Bone marrow (tissue), 2 donors: ENCODE measurements at places on chromosomes 2 and 18.

DNA sequence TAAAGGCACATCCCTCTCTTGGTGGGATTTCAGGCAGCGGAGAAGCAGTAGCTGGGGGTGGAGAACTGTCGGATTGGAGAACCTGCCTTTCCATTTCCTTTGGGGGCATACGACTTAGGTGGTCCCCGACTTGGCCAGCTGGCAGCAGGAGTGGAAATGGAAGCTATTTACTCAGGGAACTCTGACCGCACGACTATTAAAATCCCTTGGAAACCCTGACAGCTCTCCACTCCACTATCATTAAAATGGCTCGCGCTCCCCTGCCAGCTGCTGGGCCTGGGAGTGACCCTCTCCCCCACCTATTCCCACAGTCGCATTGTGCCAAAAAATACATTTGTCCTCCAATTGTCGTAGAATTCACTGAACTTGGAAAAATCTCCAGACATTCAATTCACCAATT, 77.7 kb upstream of the APCDD1 start:
- DNase-seq: no peak

DNA sequence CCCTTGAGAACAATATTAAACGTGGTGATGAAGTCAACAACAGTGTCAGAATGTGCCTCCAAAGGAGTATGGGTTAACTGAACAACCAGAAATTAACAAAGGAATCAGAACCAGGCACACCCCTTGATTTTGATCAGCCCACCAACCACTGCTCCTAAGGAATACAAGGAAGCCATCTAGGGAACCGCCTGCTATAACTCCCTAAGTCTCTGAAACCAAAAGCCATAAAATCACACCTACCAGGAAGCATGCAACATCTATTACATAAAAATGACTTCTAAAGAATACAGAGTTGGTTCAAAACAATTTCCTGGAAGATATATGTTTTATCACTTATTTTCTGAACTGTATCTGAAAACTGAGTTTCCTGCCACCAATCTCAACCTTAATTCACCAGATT, 360.0 kb downstream of the EPHA4 start:
- no peak for DNase-seq

DNA sequence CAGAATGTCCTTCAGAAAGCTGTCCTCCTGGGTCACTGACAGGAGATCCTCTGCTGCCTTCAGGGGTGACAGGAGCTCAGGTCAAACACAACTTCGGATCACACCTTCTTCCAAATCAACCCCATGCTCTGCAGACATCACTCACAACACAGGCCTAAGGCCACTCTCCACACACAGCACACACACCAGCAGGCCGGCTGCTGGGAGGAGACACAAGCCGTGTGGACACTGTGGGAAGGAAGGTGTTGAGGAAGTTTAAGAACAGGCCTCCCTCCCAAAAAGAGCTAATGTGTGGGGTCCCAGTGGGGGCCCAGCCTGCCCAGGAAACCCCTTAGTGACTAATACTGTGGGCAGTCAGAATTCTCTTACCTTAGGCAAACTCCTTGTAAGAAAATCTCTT, 290.3 kb upstream of the ID2 start:
- DNase-seq: no peak

DNA sequence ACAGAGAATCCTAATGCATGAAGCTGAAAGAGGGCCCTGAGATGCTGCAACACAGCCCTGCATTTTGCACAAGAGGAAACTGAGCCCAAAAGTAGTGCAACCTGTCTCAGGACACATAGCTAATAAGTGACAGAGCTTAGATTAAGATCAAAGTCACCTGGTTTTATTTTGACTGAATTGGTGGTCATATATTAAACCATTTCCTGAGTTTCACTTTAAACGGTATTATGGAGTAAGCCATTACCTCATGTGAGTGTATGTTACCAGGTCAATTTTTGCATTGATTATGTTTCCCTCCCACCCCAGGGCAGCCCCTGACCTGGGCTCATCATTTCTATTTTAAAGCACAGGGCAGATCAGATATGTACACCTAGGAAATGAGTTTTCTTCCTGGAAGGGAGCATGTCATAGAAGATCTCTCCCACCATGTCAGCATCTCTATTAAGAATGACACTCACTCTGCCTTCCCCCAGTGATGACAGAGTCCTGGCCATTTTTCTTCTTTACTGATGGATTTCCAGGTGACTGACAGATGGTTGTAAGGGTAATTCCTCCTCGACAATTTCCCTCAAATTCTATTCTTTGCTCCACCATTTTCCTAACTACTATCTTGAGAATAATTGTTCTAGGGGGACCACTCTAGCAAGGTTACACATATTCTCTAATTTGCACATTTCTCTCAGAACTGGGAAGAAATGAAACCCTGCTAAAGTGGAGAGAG, 441.3 kb upstream of the SLC14A2 start:
- DNase-seq: no peak

DNA sequence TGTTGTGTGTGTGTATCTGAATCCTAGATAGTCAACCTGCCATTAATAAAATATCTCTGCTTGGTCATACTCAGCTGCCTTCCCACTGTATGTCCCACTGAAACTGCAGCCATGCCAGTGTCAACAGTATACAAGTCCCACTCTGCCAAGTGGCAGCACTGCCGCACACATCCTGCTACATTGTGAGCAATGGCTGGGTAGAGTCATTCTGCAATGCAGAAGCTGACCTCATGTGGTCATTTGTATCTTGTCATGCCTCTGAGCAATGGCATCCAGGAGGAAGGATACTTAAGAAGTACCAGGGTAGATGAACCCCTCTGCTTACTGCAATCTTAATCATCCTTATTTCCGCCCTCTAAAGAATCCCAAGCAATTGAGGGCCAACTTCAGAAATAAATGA, 302.2 kb upstream of the DDX18 start:
- DNase-seq: no peak

DNA sequence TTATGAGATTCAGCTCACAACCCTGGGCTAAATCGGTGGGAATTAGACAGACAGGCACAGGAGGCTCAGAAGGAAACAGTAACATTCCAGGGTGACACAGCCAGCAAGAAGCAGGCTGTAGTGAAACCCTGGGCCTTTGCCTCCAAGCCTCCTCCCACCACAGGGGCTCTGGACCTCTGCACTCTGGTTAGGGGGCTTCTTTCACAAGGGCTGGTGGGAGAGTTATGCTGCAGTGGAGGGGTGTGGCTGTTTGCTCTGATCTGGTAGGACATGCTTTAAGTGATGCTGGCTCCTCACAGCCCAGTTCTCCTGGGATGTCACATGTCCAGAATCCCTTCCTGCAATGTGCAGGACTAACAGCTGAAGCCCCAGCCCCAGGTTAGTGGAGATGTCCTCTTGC, 109.9 kb downstream of the TGFA start:
- DNase-seq: no peak

GRCh38 chr18:13425357-13426091, 207.0 kb downstream of the LDLRAD4 start:
- DNase-seq: no peak

DNA sequence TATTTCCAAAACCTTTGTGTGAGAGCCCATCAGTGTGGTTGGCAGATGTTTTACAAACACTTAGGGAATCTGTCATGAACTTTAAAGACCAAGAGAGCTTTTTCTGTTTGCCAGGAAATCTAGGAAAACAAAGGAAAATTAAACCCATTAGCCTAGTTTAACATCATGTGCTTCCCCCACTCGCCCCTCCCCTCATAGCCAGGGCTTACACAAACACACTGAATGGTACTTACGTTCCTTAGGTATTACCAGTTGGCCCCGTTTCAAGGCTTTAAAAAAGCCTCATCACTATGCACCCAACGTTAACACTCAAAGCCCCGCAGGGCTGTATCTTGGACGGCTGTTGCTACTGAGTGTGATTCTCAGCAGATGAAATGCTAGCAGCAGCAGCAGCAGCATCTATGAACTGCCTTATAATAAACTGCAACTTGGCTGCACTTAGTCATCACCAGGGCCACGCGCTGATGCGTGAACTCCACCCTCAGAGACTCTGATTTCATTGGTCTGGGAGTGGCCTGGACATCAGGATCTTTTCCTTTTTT, 20.1 kb upstream of the TTC39C start:
- DNase-seq: no peak

GRCh38 chr2:32960647-32961403, 14.1 kb downstream of the LTBP1 start:
- DNase-seq: no peak

DNA sequence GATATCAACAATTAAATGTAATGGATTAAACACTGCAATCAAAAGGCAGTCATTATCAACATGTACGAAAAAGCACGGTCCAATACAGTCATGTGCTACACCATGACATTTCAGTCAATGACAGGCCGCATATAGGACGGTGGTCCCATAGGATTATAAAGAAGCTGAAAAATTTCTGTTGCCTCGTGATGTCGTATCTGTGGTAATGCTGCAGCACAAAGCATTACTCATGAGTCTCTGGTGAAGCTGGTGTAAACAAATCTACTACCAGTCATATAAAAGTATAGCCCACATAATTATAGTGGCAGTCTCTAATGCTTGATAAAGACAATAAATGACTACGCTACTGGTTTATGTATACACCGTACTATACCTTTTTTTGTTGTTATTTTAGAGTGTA, 58.4 kb downstream of the RABL2A start:
- DNase-seq: no peak

- DNase-seq: no peak
These were observed 79.8 kb upstream of the MC4R start for GRCh38 chr18:60452421-60452820.

GRCh38 chr2:117071556-117072102, 742.9 kb upstream of the DDX18 start:
- DNase-seq: no peak

GRCh38 chr2:2050446-2050845, 280.6 kb downstream of the MYT1L start:
- no peak for DNase-seq

DNA sequence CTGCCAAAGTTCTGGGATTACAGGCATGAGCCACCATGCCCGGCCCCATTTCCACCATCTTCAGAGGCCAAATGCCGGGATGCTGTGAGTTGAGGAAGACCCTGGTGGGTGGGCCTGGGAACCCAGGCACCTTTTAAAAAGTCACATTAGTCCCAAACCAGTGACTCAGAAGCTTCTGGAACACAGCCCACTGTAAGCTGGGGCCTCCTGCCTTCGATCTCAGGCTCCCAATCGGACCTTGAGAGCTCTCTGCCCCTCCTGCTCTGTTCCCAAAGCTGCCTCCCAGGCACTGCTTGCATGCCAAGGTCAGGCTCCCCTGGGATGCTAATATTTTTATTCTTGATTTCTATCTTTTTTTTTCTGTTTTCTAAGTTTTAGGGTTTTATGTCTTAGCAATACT, 4.2 kb downstream of the ADCY3 start:
- DNase-seq: no peak

DNA sequence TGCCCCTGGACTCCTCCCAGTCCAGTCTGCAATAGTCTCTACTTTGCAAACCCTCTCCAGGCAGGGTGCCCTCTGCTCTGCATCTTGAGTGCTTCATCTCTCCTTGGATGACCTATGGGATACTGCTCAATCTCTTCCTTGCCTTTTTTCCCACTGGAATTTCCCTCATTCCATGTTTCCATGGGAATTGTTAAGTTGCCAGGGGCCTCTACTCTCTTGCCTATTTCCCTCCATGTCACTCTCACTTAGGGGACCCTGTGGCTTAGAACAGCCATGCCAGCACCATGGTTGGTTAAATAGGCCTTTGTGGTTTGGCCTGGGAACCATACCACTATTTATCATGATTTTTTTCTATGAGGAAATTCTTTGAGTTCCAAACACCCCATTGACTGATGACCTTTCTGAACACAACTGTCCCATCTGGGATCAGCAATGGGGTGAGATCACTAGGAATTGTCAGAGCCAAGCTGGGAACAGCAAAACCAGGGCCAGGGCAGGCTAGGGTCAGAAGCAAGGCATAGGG, 91.4 kb upstream of the RBMS1 start:
- no peak for DNase-seq

DNA sequence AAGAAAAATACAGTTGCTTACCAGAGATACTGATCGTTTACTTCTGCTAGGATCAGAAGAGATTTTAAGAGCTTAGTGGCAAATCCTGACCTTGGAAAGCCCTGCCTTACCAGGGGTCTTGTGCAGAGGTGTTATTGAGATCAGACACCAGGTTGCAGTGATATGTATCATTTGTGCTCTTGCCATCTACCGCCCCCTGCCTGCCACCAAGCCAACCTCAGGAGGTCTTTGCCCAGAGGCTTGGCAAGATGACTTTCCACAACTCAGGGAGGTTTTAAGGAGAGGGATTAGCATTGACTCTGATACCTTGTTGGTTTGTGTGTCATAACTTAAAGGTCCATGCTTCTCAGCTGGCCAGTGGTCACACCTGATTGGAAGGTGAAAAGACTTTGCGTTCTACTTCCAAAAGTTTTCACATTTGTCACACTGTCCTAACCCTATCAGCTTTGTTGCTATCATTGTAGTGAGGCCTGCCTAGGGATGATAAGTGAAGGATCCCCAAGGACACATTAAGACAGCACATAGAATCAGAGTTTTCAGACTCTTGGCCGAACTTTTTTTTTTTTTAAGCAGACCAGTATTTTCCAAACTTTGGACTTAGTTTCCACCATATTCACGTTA, 46.2 kb upstream of the MGAT5 start:
- DNase-seq: peak; percentile 30

- DNase-seq: no peak
These were observed 11.6 kb downstream of the KLF11 start for GRCh38 chr2:10054976-10055375.

- no peak for DNase-seq
These were observed 195.3 kb upstream of the HS6ST1 start for GRCh38 chr2:128513961-128514283.

DNA sequence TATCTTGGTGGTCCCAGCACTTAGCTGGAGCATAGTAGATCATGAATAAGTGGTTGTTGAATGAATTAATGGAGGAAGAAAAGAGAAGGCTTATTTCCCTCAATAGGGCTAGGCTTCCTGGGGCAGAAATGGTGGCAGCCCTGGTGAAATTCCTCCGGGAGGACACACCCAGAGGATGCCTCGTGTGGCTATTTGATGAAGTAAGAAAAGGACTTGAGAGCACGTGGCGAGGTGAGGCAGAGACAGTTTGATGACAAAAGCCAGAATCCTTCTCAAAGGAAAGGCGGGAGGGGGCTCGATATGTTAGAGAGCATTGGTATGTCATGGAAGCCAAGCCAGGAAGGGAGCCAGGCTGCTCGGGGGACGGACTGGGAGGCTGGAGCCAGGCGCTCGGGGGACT, 14.7 kb downstream of the FAM228A start:
- DNase-seq: no peak

DNA sequence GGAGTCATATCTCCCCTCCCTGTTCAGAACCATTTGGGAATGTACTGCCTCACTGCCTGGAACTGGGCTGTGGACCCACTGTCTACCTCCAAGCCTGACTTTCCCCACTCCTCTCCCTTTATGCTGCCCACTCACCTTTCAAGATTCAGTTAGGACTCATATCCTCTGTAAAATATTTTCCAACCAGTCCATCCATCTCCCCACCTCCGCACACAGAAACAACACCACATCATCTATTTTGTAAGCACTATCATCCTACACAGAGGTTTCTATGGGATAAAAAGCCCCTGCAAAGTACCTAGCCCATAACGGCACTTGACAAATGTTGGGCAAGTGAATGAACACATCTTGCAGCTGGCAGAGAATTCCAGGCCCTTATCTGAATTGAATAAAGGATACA, 250.8 kb downstream of the ANAPC1 start:
- no peak for DNase-seq

- no peak for DNase-seq
These were observed 15.3 kb downstream of the DCTN1 start for GRCh38 chr2:74364533-74365505.
